Stimulated activated naive CD8-positive, alpha-beta T cell treated with anti-CD3 and anti-CD28 coated beads, Interleukin-15, amount 100 ng/mL, for 72 hours (primary cell): ENCODE measurements at places on chromosomes 5 and 9.

- DNase-seq: no peak
These were observed 47.1 kb downstream of the SH3PXD2B start for GRCh38 chr5:172407241-172407691.

DNA sequence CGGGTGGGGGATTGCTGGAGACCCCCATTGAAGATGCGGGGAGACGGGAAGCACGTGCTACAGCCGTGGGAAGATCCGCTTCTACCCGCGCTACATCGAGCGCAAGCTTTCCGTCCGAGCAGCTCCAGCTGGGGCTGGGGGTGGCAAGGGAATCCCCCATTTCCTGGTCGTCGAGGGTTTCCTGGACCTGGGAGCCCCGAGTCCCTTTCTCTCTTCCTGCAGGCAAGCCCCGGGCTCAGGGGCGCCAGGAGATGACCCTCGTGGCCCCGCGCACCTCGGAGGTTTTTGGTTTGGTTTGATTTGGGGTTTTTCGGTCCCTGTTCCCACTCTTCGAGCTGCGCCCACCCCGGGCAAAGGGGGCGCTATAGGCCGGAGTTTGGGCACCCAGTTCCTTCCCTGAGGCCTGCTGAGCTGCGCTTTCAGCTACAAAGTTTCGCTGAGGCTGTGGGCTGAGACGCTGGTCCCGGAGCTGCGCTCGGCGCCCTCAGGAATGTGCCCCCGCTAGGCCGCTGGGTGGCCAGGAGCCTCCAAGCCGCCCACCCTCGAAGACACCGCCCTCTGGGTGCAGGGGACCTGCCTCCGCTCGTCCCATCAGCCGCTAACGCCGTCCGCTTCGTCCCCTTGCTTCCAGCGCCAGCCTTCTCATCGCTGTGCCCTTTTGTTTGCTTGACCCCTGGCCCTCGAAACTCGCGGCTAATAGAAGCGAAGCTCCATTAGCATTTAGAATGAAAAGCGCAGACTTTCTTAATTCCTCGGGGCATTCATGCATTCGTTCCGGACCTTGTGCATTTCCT lies 2.9 kb downstream of the NR4A3 start:
- peak; percentile 85 for DNase-seq

GRCh38 chr5:174612686-174613085 lies 111.7 kb upstream of the MSX2 start:
- DNase-seq: no peak

- DNase-seq: no peak
These were observed 33.0 kb downstream of the SSBP2 start for GRCh38 chr5:81717860-81718259.

- peak; percentile 40 for DNase-seq
These were observed 586 bp downstream of the TXN start for GRCh38 chr9:110255463-110256379.

- DNase-seq: no peak
These were observed 84.7 kb downstream of the CMYA5 start for GRCh38 chr5:79774171-79774854.

DNA sequence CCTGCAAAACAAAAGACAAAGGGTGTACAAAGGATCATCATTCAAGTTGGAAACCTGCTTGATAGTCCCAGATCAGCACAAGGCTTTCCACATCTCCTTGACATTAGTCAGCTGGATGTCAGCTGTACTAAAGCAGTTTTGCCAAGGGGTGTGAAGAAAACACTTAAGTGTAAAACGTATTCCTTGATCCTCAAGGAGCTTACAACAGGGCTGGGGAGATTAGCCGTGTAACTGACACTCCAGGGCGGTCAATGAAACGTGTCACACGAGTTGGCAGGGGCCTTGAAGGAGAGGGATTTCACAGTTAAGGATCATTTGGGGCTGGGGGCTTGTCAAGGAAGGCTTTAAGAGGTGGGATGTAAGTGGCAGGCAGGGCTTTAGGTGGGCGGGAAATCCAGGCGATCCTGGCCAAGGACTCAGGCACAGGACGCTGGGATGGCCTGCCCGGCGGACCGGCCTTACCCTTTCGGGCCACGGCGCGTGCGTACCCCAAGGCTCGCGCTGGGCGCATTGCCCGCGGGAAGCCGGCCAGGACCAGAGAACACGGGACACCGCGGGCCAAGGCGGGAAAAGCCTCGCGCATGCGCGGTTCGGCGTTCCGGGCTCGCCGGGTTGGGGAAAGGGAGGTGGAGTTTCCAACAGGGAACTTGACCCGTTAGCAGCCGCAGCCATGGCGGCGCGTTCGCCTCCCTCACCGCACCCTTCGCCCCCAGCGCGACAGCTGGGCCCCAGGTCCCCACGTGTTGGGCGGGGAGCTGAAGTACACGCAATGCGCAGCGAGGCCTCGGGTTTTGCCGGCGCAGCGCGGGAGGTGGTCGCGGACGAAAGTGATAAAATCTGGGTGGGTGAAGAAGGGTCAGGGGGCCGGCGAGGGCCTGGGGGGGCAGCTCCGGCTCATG lies at the start of gene CNTLN:
CNTLN (plus strand) TSS at position 645 of the 899 bp plus-strand sequence; CDS start at position 671, 26 bp downstream.
- DNase-seq: peak; percentile 37

GRCh38 chr9:95887926-95888497 lies 12.5 kb downstream of the ERCC6L2 start:
- no peak for DNase-seq

GRCh38 chr5:100840370-100840769 lies 62.7 kb downstream of the ST8SIA4 start:
- peak; percentile 42 for DNase-seq

DNA sequence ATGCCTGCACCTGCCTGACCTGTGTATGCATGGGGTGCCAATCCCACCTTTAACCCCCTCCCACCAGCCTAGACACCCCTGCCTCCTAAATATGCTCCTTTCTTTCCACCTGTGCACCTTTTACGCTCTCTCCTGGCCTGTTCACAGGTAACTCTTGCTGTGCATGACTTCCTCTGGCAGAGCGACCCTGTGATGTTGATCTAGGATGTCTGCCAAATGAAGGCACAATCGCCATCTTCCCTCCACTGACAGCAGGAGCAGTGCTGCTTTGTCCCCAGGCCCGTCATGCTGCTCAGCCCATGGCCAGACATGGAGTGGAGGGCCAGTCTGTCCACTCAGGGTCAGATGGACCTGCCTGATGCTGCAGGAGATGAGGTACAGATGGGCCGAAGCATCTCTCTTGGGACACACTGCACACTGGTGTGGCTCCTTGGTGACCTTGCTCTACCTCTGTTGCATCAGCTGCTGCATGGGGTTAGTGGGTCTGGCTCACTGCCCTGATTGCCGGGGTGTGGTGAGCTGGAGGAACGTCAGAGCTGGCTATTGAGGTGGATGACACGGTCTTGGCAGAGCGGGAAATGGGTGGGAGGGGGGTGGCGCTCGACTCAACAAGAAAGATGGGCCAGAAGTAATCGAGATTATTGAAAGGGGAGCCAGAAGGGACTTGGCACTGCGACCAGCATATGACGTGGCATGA lies 101.7 kb upstream of the PITX1 start:
- DNase-seq: no peak

- DNase-seq: no peak
These were observed 19.2 kb downstream of the BHMT start for GRCh38 chr5:79130781-79131180.

DNA sequence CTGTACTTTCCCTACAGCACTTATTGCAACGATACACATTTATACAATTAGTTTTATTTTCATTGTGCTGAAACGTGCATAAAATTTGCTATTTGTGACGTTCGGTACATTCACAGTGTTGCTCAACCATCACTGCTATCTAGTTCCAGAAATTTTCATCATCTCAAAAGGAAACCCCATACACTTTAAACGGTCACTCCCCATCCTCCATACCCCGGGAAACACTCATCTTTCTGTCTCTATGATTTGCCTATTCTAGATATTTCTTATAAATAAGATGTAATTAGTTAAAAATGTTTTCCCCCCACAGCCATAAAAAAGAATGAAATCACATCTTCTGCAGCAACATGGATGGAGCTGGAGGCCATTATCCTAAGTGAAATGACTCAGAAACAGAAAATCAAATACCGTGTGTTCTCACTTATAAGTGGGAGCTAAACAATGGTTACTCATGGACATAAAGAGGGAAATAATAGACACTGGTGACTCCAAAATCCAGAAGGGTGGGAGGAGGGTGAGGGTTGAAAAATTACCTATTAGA lies 40.2 kb upstream of the TEX48 start:
- DNase-seq: no peak

DNA sequence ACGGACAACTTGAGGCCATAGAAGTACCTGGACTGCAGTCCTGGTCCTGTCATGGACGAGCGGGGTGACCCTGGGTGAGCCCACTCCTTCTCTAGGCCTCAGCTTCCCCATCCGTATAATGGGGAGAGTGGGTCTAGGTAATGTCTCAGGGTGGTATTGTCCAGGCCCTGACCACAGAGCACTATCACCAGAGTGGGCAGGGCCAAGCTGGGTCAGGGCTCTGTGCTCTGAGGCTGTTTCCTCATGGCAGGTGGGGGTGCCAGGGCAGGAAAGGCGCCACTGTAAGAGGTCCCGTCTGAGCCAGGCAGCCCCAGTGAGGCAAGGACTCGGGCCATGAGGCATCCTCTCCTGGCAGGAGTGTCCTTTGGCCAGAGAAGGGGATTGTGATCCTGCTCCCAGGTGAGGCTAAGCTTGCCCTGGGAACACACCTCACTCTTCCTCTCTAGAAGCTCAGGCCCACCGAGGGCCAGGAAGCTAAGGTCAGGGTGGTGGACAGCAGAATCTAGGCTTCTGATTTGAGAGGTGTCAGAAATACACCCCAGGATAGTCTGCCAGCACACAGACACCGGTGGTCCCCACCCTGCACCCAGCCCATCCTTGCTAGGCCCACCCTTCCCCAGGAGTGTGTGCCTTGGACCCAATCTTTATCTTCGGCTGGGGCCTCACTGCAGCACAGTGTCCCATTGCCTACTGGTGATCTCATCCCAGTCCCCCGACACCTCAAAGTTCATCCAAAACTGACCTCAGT lies 1.5 kb upstream of the MYOZ3 start:
- no peak for DNase-seq

GRCh38 chr5:141351591-141351990 lies 1.7 kb downstream of the PCDHGB1 start:
- DNase-seq: no peak

DNA sequence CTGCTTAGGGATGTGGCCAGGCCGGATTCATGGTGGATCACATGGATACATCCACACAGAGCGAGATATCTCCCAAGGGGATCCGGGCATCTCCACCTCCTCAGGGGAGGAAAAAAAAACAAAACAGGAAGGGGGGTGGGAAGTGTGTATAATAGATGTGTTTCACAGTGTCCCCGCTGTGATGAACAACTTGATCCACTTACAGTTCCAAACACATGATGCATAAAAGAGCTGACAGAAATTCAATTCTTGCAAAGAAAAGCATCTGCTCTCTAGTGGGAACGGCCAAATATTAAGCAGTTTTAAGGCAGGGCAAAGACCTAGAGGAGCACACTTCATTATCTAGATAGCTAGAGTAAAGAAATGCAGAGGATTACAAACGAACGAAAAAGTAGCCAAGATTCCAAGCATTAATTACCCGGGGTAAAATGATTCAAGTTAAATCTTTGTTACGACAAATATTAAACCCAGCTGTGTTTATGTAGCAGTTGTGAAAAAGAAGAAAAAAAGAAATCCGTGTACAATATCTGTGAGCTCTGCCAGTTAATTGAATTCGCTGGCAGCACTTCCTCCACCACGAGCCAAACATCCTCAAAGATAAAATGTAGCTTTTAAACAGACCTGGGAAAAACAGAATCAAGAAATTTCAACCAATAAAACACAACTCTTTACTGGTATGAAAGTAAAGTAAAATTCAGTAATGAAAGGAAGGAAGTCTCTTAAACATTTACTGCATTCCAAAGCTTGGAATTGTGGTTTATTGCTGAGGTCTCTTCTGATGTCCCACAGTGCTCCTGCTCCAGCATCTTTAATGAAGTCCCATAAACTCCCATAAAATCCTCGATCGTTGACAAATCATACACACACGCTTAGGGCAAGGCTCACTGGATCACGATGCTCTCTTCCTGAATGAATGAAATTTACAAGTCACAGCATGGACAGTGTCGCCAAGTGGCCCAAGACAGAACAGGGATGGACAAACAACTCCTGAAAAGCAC lies 213.0 kb downstream of the CRB2 start:
- no peak for DNase-seq

GRCh38 chr9:32603914-32604852 lies 31.2 kb upstream of the NDUFB6 start:
- no peak for DNase-seq

- DNase-seq: no peak
These were observed 47.4 kb upstream of the OLFM1 start for GRCh38 chr9:135039916-135040645.

- no peak for DNase-seq
These were observed 173.1 kb downstream of the SYK start for GRCh38 chr9:90974643-90975245.

DNA sequence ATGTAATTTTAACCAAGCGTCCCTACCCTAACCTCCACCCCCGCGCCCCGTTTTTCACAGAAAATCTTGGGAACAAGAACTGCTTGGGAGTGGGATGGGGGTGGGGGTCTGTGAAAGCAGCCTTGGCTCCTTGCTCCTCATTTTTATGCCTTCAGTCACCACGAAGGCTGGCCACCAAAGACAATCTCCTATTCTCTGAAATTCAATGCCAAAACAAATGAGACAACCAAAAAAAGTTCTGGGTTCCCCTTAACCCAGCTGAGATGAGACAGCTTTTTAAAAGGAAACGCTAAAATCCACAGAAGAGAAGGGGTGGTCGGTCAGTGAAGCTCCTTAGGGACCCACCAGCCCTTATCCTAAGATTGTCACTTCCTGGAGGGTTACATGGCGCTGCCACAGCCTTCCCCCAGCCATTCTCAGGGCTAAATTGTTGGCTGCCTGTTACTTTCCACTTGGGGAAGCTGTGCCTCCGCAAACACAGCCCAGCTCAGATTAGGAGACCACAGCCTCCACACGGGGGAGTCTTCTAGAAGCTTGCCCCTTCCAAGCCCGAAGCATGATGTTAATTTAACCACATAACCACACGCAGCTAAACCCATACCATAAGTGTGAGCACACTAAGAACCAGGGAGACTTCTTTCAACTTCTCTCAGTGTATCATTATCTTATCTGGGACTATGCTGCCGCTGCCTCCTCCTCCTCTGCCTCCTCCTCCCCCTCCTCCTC lies 136.3 kb downstream of the FOXD1 start:
- DNase-seq: peak; percentile 55

DNA sequence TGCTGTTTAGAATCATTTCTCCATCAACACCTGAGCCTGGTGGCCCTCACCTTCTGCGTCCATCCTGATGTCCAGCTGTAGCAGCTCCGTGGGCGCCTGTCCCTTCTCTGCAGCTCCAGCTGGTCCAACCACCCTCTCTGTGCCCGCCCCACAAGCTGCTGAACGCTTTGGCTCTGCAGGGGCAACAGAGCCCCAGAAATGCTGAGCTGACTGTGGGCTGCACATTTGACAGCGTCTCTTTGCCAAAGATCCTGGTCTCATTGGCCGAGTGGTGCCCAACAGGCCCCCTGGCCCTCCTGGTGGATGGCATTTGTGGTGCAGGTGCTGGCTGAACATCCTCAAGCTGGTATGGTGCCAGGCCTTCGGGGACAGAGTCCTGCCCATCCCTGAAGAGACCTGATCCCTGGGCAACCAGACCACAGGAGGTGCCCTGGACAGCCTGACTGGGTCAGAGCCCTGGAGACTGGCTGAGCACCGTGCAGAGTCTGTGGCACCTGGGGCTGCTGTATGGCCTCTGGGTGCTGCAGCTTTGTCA lies 25.3 kb upstream of the CEP72 start:
- no peak for DNase-seq

GRCh38 chr5:169584998-169585451 lies 1.5 kb downstream of the SPDL1 start:
- DNase-seq: no peak
